8988T (cell line): ENCODE measurements at places on chromosomes 1 and 21.
A peak's percentile ranks its signal among the peaks of the same experiment; 100 is the strongest.

DNA sequence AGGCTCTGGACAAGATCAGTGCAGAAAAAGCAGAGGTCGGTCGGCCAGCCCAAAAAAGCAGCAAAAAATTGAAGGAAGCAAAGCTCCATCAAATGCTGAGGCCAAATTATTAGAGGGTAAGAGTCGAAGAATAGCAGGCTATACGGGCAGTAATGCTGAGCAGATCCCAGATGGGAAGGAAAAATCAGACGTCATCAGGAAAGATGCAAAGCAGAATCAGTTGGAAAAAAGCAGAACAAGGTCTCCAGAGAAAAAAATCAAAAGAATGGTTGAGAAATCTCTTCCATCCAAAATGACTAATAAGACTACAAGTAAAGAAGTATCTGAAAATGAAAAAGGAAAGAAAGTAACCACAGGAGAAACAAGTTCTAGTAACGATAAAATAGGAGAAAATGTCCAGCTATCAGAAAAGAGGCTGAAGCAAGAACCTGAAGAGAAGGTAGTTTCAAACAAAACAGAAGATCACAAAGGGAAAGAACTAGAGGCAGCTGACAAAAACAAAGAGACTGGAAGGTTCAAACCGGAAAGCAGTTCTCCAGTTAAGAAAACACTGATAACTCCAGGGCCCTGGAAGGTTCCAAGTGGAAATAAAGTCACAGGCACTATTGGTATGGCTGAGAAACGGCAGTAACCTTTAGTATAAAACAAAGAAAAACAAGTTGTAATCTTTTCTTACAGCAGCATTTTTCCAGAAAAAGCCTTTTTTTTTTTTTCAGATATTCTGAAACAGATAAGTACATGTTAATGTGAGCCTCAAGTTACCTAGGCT lies 75.7 kb downstream of the PHTF1 start:
- no peak for DNase-seq

DNA sequence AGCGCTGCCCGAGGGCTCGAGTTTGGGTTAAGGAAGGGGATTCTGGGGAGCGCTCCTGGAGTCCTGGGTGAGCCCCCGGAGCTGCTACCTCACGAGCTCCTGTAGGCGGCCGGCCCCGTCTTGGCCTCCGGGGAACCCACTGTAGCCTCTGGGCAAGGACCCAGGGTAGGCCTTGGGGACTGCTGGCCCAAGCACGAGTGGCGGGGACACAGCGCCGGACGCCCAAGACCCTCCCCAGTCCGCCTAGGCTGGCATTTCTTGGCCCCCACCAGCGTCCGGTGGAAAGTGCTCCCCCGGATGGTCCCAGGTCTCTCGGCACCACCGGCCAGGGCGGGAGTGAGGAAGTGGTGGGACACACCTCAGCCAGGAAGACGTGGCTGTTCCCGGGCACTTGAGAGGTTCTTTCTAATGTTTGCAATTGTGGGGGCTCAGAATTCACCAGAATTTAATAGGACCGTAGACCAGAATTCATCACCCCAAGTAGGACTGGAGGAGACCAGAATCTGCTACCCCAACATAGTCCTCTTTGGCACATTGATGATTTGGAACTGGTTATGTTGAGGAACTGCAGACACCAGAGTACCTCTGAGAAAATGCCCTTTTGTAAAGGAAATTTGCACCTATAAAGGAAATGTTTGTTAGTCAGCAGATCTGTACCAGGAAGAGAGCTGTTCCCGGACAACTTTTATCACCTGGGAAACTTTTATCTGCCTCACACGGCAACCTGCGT lies 622 bp upstream of the TMPRSS2 start:
- no peak for DNase-seq

GRCh38 chr21:46205766-46206162 lies 21.5 kb upstream of the SPATC1L start:
- no peak for DNase-seq

GRCh38 chr1:203172184-203173010 lies 3.2 kb downstream of the MYBPH start:
- peak; percentile 92 for DNase-seq

DNA sequence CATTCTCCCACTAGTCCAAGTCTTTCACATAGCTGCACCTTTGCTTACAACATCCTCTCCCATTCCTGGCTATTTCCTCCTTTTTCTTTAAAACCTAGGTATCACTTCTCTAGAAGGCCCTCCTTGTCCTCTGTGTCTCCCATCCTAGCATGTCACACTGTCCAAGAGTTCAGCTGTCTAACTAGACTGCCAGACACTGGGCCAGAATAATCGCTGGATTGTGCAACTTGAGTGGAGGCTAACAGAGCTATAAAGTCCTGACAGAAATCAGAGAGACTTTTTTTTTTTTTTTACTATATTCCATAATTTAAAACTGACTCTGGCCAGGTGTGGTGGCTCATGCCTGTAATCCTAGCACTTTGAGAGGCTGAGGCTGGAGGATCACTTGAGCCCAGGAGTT lies 4.2 kb upstream of the ANGPTL7 start:
- no peak for DNase-seq

DNA sequence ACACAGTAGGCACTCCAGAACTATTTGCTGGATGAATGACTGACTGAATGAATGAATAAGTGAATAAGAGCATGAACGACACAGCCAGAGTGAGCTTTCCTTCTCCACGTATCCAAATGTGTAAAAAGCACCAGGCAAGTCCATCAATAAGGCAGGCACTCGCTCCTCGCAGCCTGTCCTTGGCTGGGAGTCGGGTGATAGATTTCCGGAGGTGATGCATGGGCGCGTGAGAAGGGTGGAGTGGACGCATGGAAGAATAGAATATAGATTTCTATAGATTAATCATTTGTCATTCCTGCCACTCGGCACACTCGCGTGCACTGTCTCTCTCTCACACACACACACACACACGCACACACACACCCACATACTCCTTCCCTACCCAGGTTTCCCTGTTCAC lies 164.3 kb upstream of the ZC3H12A start:
- no peak for DNase-seq

DNA sequence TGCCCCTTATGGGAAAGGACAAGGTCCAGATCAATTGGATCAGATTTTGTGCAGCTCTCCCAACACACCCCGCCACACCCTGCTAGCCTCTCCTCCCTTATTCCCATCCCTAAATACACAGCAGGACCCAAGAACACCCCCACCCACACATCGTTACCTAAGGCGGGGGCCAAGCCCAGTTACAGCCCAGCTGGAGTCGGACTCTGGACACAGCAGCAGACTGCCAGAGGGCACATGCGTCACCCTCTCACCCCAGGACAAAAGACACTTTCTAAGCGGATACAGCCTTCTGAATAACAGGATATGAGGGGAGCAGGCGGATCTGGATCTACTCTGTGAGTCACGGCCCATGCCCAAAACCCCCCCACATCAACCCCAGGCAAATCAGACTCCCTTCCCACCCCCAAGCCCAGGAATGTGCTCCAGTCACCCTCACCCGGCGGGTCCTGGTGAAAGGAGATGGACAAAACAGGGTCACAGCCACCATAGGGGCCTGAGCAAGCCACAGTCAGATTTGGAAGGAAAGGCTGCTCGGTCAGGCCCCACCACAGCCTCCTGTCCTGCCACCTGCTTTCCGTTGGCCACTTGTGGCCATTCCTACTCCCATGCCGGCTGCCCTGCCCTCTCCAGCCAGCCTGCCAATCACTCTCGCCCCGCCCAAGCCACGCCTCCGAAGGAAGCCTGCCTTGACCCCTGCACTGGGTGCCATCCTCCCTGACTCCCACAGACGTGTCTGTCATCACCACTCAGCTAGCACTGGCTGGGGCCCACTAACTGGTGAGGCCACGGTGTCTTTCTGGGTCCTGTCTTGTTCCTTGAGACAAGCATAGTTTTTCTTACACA lies 4.0 kb downstream of the S100A16 start:
- DNase-seq: peak; percentile 86

- DNase-seq: no peak
These were observed 87.8 kb upstream of the CD34 start for GRCh38 chr1:207998691-207999090.
